Midbrain (tissue), 1 donor: ENCODE measurements at places on chromosomes 3 and 15.

- DNase-seq, result no peak
Observed at GRCh38 chr3:175227126-175227525, 368.0 kb downstream of the NAALADL2 start.

- peak; percentile 81 for DNase-seq
Observed at GRCh38 chr15:68924866-68925560, 5.3 kb upstream of the SPESP1 start.

DNA sequence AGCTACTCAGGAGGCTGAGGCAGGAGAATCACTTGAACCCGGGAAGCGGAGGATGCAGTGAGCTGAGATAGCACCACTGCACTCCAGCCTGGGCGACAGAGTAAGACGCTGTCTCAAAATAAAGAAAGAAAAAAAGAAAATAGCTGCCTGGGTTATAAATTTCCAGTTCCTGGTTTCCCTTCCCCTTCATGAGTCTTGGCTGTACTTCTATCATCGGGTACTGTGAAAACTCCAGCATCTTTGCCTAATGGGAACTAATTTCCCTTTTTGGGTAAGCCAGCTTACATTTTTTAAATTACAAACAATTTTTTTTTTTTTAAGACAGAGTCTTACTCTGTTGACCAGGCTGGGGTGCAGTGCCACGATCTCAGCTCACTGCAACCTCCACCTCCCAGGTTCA, 15.0 kb downstream of the DENND4A start:
- DNase-seq, result no peak

DNA sequence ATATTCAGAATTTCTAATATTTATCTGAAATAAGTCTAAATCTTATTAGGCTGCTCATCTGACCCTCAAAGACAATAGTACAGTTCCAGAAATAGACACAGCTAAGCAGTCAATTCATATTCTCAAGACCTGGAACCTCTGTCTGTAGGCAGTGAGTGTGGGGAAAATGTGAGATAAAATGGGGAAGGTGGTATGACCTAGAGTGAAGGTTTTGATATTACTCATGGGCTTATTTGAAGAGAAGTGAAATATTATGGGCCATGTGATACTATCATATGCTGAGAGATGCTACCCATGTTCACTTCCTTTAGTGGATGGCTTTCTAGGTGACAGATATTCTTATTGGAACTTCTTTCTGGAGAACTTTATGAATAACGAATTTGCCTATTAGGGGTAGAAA, 33.5 kb downstream of the TGFBR2 start:
- no peak for DNase-seq

GRCh38 chr3:66452303-66453011, 48.4 kb downstream of the LRIG1 start:
- DNase-seq, result peak; percentile 48

- DNase-seq, result no peak
Observed at GRCh38 chr3:123576122-123576521, 8.7 kb downstream of the HACD2 start.

- no peak for DNase-seq
Observed at GRCh38 chr3:125435231-125435630, 60.1 kb upstream of the ZNF148 start.

- DNase-seq, result no peak
Observed at GRCh38 chr3:60386306-60386705, 864.9 kb downstream of the FHIT start.

DNA sequence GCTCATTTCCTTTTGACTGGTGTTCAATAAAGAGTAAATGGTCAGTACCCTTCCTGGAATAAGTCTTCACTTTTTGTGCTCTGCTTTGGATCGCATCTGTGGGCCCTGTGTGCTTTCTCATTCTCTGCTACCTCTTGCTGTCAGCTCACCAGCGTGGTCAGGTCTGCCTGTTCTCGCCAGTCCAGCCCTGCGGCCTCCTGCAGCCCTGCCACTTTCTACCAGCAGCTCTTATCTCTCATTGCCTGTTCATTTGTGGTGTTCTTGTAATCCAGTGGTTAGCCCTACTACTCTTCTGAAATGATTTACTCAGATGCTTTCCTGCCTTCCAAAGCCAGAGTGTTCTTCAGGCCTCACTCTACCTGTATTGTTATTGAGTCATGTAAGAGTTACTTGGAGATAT, 54.8 kb downstream of the CHCHD6 start:
- no peak for DNase-seq

GRCh38 chr15:65646486-65646885, 24.7 kb downstream of the SLC24A1 start:
- DNase-seq, result no peak

DNA sequence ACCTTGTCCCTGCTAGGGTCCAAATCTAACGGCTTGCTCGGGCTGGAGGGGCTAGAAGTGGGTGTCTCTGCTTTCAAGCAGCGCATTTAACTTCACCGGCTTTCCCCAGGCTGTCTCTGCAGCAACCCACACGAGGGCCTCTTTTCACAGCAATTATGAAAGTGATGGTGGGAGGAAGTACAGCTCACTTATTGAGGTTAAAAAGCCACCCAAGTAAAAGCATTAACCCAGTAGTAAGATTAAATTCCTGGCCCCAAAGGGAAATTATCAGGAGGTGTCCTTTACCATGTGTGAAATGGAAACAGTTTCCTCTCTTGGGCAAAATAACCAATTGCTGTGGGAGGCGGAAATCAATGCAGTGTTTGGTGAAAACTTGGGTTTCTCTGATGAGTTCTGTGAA, 41.1 kb downstream of the NGRN start:
- DNase-seq, result no peak

DNA sequence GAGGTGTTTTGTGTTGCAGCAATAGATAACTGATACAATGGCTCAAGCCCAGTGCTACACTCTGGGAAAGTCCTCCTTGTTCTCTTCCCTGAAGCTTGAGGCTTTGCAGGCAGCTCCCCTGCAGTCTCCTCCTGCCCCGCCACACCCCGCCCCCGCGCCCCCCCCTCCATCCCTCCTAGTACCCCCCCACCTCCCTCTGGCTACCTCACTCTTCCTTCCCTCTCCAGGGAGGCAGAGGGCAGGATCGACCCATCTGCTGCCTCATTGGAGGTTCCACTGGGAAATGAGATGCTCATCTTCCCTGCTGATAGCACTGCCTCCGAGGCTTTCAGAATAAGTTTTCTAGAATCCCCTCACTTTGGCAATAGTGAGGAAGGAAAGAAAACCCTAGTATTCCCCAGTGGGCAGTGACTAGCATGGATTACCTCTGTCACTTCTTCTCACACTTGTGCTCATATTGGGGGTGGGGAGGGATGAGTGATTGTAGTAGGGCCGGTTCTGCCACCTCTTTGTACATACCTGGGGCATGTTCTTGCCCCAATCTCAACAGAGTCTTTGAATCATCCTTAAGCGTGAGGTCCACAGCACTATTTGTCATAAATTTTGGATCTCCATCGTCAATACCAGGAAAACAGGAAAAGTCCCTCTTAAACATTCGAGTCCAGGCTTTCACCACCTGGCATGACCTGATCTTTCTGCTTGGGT, 16.3 kb upstream of the RAB7A start:
- DNase-seq, result no peak

GRCh38 chr3:13772321-13772745, 107.5 kb downstream of the WNT7A start:
- DNase-seq, result no peak

GRCh38 chr3:188021041-188021440, 132.9 kb upstream of the LPP start:
- no peak for DNase-seq

GRCh38 chr15:66760968-66761725, 59.1 kb downstream of the SMAD6 start:
- DNase-seq, result no peak

DNA sequence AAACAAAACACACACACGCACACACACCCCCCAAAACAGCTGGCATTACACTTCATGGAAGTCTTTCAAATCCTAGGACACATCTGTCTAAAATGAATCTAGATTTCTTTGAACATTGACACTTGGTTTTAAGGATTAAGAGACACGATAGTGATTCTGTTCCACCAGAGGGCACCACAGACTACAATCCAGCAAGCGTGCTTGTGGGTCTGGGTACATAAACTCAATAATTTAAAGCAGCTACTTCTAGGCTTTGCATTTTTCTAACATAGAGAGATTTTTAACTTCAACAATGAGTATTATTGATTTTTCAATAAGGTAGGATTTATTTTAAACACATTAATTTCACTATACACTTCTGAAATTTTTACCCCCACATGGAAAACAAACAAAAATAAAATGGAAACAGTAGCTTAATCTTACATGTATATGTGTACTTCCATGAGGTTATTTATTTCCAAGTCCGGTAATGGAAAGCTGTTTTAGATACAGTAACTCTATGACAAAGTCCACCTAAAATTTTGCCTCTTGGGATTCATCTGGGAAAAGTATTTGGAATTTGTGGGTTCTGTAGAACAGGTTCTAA, 564.0 kb upstream of the TGFBR2 start:
- peak; percentile 69 for DNase-seq

DNA sequence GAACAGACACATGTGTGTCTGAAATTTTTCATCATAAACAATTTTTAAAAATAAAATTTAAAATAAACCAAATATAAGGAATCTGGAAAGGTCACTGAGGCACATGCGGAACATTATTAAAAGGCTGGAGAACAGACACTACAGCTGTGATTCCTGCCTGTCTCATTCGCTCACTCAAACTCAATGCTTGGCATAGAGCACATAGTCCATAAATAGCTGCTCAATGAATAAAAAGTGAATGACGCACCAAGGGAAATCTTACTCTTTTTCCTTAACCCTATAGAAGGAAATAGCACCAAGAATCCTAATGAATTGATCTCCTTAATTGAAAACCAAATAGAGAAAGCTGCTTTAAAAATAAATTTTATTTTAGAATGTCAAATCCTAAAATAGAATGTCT, 98.4 kb downstream of the FSIP1 start:
- DNase-seq, result no peak

GRCh38 chr15:61518191-61518950, 289.3 kb upstream of the RORA start:
- no peak for DNase-seq

DNA sequence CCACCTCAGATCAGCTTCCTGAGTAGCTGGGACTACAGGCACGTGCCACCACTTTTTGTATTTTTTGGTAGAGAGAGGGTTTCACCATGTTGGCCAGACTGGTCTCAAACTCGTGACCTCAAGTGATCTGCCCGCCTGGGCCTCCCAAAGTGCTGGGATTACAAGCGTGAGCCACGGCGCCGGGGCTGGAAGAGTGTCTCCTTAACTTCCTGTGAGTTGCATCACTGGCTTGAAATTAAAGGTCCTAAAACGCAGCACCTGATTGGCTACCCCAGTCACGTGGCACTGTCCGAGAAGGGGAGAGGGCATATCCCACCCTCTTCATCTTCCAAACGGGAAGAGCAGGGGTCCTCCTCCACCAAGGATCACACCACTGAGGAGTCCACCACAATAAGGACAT, 5.5 kb upstream of the FAM174B start:
- no peak for DNase-seq

DNA sequence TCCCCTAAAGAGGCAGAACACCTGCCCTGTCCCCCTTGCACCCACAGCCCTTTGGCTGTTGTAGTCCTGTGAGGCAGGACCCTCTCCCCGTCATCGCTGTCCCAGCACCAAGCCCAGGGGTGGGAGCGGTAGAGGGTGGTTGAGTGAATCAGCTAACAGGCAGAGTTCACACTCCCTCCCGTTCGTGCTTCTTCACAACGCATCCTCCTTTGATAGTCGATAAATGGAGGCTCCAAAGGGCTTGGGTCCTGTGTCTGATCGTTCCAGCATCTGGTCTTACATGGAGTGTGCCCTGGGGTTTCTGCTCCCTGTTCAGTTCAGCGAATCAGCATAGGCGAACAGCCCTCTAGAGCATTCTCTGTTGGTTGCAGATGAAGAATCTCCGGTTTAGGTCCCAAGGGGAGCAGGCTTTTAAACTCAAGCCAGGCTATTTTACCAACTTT, 820 bp upstream of the HMCES start:
- DNase-seq, result no peak

DNA sequence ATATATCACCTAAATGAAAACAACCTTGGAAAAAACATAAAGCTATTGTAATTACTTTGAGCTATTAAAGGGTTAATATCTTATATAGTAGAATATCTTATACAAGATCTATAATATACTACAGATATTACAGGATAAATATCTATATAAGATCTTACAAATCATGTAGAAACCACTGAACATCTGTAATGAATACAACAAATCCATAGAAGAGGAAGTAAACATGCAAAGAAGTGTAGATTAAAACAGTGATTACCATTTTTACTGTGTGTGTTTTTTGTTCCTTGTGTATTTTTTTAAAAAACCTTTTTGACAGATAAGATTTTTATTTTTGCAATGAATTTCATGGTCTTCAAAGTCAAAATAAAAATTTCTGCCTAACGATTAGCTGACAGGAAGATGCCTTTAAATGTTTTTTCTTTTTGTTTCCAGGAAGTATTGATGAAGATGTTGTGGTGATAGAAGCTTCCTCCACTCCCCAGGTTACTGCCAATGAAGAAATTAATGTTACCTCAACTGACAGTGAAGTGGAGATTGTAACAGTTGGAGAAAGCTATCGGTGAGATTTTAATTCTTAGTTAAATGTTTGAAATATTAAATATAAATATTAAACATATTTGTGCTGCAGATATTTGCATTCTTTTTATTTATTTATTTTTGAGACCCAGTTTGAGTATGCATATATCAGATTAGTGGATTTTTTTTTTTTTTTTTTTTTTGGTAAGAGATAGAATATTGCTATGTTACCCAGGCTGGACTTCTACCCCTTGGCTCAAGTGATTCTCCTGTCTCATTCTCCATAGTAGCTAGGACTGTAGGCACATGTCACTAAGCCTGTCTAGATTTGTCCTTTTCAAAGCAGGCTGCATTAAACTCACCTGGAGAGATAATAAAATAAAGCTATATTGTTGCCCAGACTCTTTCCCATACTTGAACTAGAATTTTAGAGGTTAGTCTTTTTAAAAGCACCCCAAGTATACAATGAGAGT, 52.8 kb upstream of the CCNB2 start:
- no peak for DNase-seq

- peak; percentile 68 for DNase-seq
Observed at GRCh38 chr3:66456711-66457173, 44.1 kb downstream of the LRIG1 start.

DNA sequence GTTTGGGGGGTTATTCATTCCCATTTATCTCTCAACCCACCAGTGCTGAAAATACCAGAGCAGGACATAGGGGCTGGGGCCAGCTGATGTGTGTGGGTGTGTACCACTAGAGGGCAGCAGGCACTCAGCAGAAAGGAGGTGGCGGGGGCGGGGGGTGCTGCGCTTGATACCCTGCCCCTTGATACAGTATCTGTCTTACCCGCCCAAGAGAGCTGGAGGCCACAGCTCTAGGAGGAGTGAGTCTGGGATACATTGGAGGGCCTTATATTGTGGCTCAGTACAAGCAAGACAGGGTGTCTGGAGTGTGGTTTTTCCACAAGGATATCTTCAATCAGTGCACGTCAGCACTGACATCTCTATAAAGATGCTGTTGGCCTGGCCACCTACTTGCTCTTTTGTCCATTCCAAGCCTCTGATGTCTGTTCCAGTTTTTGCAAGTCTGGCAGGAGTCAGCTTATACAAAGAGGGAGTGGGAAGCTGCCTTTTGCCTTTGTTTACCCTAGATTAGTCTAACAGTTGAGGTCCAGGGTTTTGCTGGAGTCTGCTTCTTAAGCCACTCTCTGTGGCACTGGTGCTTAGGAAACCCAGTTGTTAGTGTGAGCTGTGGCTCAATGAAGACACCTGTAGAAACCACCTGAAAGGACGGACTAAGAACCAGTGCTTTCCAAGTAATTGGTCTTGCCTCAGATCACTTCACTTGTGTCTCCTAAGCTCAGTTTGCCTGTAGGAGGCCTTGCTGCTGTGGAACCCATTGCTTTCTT, 1.5 kb upstream of the RBM15B start:
- DNase-seq, result peak; percentile 26

- no peak for DNase-seq
Observed at GRCh38 chr15:48336940-48337339, 5.7 kb downstream of the DUT start.
